Gastrocnemius medialis (tissue), 4 donors: ENCODE measurements at places on chromosomes 4 and X.

DNA sequence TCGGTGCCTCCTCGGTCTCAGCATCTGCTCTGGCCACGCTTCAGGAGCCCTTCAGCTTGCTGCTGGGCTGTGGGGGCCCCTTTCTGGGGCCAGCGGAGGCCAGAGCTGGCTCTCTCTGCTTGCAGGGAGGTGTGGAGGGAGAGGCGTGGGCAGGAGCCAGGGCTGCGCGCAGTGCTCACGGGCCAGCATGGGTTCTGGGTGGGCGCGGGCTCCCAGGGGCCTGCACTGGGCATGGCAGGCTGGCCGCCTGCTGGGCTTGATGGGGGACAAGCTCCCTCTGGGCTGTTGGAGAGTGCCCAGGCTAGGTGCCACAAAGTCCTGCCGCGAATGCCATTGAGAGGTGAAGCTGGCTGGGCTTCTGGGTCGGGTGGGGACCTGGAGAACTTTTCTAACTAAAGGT is 57.3 kb upstream of the AGA start:
- no peak for DNase-seq

- DNase-seq = no peak
These were observed 173.9 kb downstream of the RTL9 start for GRCh38 chrX:110532581-110532931.

GRCh38 chr4:40617872-40618271 is 11.8 kb downstream of the RBM47 start:
- no peak for DNase-seq

DNA sequence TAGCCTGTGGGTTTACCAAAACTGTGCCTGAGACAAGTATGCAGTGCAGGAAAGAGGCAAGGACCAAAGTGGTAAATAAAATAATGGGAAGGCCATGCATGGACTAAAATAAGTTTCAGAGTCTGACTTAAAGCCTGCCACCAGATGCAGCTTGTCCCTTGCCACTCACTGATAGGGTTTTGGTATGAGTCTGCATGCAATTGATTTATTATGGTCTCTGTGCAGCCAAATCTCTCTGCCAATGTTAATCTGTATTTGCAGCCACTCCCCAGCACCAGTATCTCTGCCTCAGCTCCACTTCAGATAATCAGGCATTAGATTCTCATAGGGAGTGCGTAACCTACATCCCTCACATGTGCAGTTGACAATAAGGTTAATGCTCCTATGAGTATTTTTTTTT is 5.5 kb upstream of the FGF2 start:
- no peak for DNase-seq

DNA sequence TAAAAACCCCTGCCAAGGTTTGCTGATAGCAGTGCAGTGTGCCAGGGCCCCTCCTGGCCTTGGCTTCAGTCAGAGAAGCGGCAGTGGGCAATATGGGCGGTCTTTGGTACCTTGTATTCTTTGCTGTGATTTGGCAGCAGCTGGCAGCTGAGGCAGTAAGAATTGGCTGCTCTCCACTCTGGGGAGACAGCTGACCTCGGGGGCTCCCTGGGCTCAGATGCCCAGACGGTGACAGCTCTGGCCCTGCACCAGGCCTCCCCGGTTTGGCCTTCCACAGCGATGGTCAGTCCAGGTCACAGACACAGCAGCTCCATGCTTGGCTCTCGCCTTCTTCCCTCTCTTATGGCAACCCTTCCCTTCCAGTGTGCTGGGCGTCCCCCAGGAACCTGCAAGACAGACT is 330.9 kb downstream of the BCOR start:
- DNase-seq = no peak

GRCh38 chr4:182351485-182351884 is 108.3 kb downstream of the TENM3 start:
- no peak for DNase-seq

GRCh38 chr4:24988776-24989175 is 42.0 kb downstream of the LGI2 start:
- DNase-seq = no peak

DNA sequence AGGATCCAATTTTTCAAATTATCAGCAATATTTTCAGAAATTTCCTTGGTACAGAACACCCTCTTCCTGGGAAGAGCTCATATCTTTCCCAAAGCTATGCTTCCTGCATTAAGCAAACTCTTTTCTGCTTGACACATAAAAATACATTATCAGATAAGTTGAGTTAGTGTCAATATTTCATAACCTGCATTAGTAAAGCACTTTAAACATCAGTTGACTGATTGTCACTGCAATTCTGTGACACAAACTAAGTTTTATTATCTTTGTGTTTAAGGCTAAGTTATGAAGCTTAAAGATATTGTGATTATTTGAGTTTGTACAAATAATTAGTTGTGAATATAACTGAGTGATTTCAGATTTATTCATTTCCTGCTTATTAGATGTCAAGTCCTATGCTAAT is 1045.4 kb upstream of the GRID2 start:
- no peak for DNase-seq

- DNase-seq = no peak
These were observed 9.9 kb downstream of the OGT start for GRCh38 chrX:71542825-71543224.
